ENCODE measurements at places on chromosomes 3 and 15.

DNA sequence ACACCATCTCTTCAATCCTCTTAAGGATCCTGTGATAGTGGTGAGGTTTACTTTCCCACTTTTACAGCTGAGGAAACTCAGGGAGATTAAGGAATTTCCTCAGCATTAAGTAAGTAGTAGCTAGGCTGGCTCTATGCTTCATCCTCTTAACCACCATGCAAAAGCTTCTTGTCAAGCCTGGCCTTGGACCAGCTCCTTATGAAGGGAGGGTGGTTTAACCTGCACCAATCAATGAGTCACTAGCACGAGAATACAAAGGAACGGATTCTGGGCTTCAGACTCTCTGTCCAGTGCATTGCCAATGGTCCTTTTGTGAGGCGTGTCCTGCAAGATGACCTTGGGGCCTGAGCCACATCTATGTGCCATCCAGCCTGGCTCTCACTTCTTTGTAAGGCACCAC is 202.0 kb upstream of the CFAP20DC start:
- DNase-seq = no peak

DNA sequence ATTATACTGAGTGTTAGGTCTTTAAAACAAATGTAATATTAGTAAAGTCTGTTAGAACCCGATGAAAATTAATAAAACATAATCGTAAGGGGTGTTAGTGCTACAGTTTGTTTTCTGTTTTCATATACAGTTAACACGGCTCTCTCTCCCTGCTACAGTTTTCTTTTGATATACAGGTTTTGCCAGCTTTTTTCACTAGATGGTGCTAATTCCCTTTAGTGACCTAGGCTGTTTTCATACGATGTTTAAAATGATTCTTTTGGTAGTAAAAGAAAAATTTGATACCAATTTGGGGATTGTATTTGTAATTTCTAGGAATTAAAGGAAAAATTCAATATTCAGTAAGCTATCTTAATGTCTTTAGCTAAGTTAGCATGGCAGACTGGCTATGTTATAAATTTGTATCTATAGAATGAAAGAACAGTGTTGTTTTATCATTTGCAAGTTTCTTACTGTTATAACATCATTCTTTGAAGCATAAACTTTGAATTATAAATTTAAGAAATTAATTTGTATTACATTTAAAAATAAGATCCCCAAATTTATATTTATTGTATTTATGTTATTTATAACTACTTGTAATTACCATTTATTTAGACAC is 11.5 kb downstream of the APH1B start:
- DNase-seq = no peak

DNA sequence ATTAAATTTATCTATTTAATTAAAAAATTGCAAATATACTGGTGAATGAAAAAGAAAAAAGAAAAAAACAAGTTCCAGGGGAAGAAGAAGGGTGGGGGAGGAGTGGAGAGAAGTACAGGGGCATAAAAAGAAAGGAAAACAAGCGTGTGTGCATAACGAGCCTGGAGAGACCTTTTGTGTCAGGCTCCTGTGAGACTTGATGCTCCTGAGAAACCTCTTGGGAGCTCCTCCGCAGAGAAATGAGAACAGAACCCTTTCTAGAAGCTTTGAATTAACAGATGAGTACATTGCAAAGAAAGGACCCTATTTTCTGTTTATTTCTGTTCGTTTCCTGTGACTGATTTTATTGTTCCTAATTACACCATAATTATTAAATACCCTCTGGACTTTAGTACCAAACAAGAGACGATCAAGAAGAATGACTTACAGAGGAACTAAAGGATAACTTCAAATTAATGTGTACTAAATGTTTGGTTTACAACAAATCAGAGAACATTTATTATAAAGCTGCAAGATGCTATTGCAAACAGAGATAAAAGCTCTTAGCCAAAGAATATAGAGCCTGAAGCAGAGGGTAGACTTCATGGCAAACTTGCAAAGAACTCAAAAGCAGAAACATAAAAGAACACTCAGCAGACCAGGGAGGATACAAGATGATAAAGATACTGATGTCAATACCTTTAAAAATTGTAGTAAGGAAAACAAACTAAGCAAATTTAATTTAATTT is 74.7 kb downstream of the DPPA2 start:
- no peak for DNase-seq

DNA sequence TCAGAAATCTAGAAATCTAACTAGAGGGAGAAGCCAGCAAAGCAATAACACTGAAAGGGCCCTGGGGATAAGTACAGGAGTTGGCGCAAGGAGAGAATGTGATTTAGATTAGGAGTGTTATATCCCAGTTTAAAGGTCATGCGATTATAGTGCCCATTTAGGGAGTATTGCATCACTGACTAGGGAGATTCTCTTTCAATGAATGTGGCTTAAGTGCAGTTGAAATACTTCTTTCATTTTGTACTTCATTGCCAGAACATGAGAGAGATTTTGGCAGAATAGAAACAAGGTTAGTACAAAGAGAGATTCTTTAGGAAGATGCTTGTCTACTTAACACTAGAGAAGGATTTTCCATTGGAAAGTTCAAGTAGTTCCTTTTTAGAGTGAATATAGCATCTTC is 13.9 kb downstream of the ROBO2 start:
- DNase-seq = no peak

- no peak for DNase-seq
Observed at GRCh38 chr15:72770673-72771328, 12.8 kb downstream of the ADPGK start.

GRCh38 chr15:59170295-59171066 is 36.2 kb upstream of the LDHAL6B start:
- peak; percentile 66 for DNase-seq

- DNase-seq = no peak
Observed at GRCh38 chr15:42157981-42158765, 1.7 kb upstream of the PLA2G4F start.

DNA sequence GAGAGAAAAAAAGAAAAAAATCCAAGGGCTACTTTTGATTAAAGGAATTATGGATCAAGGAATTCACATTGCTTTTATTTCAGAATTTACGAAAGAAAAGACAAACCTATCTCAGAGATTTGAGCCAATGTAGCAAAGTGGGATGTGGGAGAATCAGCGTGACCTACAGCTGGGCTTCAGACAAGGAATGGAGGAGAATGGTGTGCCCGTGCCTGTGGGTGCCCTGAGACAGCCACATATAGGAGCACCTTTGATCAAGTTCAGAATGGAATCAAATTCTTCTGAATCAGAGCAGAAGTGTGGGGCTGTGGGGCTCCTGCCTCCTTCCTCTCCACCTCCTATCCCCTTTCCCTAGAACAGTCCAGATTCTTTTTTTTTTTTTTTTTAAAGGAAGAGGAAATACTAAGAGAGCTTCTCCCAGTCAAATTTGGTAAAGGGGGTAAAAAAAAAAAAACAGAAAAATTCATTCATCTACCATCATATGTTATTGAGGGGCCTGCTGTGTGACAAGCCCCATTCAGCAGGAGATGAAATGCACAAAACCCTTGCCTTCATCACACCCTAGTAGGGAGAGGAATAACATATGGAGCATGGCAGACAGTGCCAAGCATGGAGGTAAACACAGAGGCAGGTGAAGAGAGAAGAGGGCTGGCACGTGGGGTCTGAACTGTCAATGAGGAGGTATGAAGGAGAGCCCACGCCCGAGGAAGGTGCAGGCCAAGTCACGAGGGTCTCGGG is 25.0 kb upstream of the MUSTN1 start:
- DNase-seq = no peak

DNA sequence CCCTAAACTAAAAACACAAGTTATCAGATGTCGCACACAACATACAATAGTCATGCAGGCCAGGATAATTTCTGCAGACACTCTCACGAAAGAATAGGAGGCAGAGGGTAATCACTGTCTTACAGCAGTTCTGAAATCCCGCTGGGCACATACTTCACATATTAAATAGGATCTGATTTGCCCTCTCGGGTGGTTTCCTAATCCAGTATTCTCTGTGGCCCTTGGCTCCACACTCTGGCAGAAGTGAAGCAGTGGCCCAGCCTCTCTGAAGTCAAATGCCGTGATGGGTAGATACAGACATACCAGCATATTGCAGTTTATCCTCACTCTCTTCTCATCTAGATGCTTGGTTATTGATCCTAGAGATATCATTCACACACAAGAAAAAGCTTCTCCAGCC is 19.0 kb downstream of the GADL1 start:
- DNase-seq = no peak

DNA sequence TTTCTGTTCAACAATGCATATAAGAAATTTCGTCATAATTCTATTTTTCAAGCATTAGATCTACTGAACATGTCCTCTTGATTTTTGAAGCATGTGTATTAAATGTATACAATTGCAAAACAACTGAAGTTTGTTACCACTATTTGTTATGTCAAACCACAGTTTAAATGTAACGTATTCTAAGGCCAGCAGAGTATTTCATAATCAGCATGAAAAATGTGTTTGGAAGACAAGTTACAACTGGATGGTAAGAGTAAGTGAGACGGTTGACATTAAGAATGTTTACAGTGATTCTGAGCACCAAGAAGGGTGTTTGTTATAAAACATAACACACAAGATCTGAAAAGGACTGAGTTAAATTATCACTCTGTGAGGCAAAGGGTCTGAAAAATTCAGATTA is 738.4 kb downstream of the PLOD2 start:
- no peak for DNase-seq

DNA sequence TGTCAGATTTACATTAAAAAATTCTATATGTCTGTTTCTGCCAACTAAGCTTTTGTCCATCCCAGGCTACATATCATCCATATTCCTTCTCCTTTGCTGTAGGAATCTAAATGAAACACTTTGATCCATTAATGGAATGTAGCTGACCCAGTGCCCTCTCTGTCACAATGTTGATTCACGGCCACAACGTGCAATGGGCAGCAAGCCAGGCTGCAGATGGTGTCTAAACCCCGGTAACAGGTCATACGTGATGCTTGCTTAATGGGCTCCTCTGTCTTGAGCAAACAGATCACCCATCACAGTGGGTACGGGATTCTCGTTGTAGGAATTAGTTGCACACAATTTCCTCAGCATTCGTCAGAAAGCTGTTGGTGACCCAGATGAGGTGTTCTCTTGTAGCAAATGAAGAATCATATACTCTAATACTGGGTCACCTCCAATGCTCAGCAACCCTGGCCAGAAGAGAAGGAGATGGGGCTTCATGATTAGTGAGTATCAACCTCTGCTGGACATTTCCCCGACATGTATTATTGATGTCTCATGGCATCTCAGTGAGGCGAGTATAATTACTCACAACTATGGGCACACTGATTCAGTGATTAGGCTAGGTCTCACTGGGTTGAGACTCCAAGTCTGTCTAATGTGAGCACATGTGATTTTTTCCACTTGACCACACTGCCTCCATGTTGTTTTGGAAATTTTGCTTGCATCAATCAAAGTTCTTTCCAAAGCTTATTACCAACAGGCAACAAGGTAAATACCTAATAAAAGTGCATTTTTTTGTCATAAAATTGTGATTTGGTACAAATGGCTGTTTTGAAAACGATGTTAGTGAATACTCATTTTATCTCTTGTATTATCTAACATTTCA is 12.9 kb upstream of the DCBLD2 start:
- DNase-seq = no peak

- no peak for DNase-seq
Observed at GRCh38 chr3:70770650-70771049, 458.2 kb upstream of the MDFIC2 start.

DNA sequence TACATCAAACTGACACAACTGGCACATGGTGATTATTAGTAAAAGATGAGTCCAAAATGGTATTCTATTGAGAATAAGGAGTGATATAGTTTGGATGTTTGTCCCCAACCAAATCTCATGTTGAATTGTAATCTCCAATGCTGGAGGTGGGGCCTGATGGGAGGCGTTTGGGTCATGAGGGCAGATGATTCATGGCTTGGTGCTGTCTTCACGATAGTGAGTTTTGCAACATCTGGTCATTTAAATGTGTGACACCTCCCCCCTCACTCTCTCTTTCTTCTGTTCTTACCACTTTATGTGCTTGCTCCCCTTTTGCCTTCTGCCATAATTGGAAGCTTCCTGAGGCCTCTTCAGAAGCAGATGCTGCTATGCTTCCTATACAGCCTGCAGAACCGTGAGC is 90.6 kb downstream of the RSL24D1 start:
- no peak for DNase-seq

GRCh38 chr3:72160351-72160750 is 375.4 kb upstream of the PROK2 start:
- no peak for DNase-seq

GRCh38 chr3:188037195-188037718 is 116.7 kb upstream of the LPP start:
- peak; percentile 76 for DNase-seq

GRCh38 chr3:57772251-57772650 is 16.1 kb downstream of the SLMAP start:
- no peak for DNase-seq

DNA sequence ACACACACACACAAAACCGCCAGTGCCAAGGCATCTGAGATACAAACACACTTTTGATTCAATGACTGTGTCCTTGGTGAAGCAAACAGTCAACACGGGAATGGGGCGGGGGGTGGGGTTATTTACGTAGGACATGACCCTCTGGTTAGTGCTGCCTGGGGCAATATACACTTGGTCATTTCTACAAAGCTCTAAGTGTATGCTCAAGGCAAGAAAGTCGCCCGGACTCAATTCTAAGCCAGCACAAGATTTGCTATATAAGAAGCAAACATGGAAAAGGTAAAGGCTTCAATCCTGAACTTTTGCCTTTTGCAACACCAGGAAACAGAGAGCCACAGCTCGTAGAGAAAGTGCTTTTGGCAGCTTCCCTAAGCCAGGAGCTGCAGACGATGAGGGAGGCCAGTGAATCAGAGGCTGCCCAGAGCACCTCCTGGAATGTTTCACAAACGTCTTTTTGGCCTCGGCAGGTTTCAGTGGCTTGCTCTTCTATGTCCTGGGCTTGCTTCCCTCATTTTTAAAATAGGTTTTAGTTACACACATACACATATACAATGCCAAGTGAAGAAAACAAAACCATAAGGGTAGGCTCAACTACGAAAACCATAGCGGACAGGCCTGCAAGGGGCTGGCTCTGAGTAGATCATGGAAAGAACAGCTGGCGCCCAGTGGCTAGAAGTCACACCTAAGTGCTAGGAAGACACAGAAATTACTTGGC is 73.6 kb downstream of the TM4SF4 start:
- peak; percentile 85 for DNase-seq

- no peak for DNase-seq
Observed at GRCh38 chr3:70531063-70531657, 218.7 kb upstream of the MDFIC2 start.

GRCh38 chr3:105579439-105579838 is 212.7 kb downstream of the ALCAM start:
- DNase-seq = no peak

GRCh38 chr15:61653110-61653509 is 407.1 kb downstream of the VPS13C start:
- peak; percentile 46 for DNase-seq

- DNase-seq = no peak
Observed at GRCh38 chr15:75235051-75235673, 23.0 kb upstream of the GOLGA6C start.

DNA sequence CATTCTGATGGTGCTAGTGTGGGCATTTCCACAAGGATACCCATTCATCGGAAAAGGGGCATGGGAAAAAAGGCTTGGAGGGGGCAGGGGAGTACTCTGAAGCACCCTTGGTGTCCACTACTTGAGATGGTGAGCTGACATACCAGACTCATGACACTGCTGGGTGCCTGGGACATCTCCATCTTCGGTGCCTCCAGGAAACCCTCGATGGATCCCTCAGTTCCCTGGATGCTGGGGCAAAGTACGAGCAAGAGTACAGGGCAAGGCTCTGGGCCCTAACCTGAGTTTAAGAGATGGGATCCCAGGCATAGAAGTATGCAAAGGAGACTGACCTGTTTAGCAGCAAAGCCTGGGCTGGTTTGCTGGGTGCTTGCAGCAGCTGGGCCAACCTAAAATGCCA is 5.2 kb upstream of the IP6K1 start:
- peak; percentile 53 for DNase-seq

GRCh38 chr3:137300703-137301102 is 342.9 kb downstream of the IL20RB start:
- no peak for DNase-seq
